CD8-positive, alpha-beta memory T cell (primary cell): ENCODE measurements at places on chromosomes 13 and 19. TPM values are rescaled to one million over a fixed set of nuclear protein-coding genes. Genes with fewer than 3 reads are reported as not detected.

GRCh38 chr13:112764864-112765561 is 75.2 kb downstream of the ATP11A start:
- no peak for DNase-seq

DNA sequence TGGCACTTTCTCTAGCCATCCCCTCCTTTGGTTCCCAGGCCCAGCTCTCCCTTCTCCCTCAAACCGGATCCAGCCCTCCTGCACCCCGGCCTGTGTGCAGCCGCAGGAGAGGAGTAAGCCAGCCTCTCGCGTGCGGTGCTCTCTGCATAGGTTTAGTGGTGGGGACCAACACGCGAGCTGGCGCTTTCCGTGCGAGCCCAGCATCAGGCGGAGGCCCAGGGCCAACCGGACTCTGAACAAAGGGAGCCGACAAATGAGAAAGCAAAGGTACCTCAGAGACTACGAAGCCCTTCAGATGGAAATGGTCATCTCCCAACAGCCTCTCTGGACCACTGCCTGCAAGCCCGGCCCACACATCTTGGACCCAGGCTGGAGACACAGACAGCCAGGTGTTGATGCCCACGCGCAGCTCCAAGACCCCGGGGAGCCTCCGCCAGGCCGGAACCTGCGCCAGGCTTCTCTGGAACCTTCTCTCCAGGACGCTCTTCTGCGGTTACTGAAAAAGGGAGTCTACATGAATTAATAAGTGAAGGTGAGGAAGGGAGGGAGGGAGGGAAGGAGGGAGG is 16.5 kb upstream of the LATS2 start:
- DNase-seq: no peak

GRCh38 chr13:100573121-100573520 is 15.5 kb downstream of the GGACT start:
- DNase-seq: peak; percentile 65

DNA sequence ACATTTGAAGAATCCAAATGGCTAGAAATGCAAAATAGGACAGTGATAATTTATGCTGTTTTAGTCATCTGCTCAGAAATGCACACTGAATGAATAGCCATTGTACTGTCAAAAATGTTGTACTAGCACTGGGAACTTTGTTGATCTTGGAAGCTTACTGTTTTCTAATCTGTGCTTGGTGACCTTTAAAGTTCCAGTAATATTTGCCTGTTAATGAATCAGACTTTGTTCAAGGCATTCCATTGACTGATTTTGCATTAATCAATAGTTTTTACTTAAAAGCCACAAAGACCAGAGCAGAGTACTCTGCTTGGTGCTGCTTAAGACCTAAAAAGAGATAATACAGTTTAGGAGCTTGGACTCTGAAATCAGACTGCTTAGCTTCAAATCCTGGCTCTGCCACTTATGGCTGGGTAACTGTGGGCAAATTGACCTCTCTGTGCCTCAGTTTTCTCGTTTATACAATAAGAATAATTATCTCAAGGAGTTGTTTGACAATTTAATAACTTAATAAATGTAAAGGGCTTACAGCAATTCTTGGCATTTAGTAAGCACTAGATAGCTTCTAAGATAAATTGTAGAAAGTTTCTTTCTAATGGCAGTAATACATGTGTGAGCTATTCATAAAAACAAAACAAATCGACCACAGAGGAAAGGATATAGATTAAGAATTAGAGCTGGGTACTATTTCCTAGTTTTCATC is 4.6 kb upstream of the SLAIN1 start:
- no peak for DNase-seq

DNA sequence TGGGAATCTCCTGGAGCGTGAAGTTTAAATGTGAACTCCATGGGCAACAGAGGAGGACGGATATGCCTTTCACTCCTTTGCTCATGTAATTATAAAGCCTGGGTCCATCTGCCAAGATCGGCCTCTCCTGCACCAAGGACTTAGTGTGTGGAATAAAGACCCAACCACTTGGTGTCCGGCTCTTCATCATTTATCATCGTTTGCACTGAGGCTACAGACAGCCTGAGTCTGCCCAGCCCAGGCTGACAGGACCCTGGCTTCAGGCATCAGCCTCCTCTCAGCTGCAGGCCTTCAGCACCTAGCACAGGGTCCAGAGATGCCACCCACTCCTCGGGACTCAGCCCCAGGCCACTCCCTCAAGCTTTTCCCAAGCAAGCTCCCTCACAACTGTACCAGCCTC is 206.8 kb upstream of the IPO5 start:
- DNase-seq: no peak

- DNase-seq: peak; percentile 54
Measured at GRCh38 chr19:3606690-3607289, at the start of gene TBXA2R. TSS of gene TBXA2R (minus strand) at chr19:3606875. CDS start at chr19:3600634, 6,241 bp downstream.

- no peak for DNase-seq
Measured at GRCh38 chr19:50328224-50328872, 829 bp downstream of the KCNC3 start.

GRCh38 chr19:8036434-8037099 is 16.0 kb upstream of the CCL25 start:
- DNase-seq: no peak

Gene DLL3
- 1.4 TPM for total RNA-seq

Gene CEACAM6
- total RNA-seq: not detected

Gene MEIOSIN
- total RNA-seq: not detected

Gene ONECUT3
- total RNA-seq: not detected

Gene ATP4B
- total RNA-seq: not detected
